ENCODE measurements at places on chromosomes 2 and 18.
A peak's percentile ranks its signal among the peaks of the same experiment; 100 is the strongest.

GRCh38 chr2:3443506-3444084 is 64.1 kb downstream of the TRAPPC12 start:
- no peak for DNase-seq

- DNase-seq = no peak
Measured at GRCh38 chr2:30631051-30631671, 176.1 kb downstream of the CAPN13 start.

DNA sequence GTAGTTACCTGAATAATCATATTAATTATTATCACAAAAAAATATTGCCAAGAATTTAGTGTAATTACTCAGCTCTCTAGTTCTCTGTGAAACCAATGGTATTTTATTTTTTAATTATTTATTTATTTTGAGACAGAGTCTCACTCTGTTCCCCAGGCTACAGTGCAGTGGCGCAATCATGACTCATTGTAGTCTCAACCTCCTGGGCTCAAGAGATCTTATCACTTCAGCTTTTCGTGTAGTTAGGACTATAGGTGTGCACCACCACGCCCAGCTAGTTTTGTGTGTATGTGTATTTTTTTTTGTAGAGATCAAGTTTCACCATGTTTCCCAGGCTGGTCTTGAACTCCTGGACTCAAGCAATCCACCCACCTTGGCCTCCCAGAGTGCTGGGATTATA is 440.4 kb upstream of the CDH20 start:
- DNase-seq = peak; percentile 0

- no peak for DNase-seq
Measured at GRCh38 chr18:48136827-48137373, 206.4 kb upstream of the SMAD2 start.

DNA sequence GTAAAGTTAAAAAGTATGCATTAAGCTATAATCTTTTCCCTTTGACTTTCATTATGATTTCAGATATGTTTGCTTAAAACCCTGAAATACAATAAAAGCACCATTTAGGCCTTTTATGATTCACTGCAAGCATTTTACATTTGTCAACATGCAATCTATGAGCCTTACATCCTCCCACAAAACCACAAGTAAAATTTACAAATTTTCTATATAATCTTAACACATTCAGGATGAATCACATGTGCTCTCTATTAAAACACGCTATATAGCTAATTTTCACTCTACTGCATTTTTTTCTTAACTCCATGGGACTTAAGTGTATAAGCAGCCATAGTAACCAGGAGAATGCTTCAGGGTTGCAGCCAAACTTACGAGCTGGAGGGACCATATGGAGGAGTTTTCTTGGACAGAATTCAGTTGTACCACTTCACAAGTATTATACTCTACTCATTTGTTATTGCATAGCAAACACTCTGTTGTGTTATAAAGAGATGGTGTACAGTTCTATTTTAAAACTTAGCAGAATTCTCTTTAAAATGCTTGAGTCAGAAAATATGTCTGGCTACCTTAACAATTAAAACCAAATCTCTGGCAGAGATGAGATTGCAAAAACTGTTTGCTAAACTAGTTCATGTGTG is 293.2 kb downstream of the ALK start:
- DNase-seq = no peak

DNA sequence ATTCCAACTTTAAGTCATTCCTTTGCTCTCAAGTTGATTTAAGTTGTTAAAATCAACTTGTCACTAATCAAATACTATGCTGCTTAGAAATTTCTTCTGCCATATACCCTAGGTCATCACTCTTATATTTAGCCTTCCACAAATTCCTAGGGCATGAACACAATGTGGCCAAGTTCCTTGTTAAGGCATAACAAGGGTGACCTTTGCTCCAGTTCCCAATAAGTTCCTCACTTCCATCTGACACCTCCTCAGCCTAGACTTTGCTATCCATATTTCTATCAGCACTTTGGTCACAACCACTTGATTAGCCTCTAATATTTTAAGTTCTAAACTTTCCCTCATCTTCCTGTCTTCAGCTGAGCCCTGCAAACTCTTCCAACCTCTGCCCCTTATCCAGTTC is 9.9 kb upstream of the TMEM37 start:
- no peak for DNase-seq

DNA sequence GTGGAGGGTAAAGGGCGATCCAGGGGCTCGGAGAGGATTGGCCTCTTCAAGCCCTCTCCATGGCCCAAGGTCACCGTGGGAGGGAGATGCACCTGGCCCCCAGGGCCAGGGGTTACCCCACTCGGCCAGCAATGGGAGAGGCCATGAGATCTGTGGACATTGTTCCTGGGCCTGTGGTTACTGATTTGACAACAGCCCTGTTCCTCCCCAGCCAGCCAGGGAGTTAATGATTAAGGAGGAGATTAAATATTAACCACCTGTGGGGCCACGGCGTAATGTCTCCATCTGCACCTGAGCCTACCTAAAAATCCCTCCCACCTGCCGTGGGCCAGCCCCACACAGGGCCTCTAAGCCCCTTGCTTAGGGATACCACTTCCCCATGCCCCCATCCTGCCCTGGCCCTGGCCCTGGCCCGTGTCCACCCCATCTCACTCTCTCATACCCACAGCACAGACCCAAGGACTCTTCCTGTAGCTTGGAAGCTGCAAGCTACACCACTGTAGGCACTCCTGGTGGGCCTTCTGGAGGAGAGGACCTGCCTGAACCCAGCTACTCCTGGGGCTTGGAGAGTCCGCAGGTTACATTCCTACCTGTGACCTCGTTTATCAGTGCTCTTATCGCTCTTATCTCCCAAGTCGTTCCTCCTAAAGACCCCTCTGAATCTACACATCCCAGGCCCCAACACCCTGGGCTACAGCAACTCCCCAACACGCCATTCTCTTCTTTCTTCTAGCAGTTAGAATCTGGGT is 32.1 kb downstream of the ZFP36L2 start:
- DNase-seq = no peak

DNA sequence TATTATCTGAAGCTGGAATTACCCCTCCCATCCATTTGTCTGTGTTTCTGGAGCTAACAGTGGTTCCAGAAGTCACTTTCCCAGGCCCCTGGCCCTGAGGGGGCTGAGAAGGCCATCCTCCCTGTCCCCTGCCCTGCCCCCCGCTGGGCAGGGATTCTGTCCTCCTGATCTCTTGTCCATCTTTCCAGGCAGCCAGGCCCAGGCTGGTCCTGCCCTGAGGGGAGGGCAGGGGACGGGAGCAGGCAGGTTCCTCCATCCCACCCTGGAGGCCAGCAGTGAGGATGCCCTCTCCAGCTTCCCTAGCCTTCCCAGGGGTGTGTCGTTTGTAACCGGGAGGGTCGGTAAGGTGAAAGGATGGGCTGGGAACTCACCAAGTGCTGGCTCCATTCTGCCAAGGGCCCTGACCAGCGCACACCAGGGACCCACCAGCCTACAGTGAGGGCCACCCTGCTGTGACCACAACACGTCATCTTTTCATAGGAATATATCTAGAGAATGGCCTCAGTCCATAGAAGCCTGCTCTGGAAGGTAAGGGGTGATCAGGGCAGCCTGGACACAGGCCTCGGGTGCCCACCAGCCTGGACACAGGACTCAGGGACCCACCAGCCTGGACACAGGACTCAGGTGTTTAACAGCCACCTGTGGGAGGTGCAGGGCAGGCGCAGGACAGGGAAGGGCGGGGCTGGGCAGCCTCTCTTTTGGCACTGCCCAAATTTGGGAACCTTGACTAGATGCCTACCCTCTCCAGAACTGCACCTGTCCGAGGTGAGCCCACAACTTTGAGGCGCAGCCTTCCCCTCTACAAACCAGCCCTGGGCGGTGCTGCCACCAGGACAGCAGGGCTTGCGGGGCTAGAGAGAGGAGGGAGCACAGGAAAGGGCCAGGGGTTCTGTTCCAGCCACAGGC is 35.8 kb upstream of the GPC1 start:
- DNase-seq = no peak

- no peak for DNase-seq
Measured at GRCh38 chr2:191831410-191831994, 15.4 kb downstream of the CAVIN2 start.

DNA sequence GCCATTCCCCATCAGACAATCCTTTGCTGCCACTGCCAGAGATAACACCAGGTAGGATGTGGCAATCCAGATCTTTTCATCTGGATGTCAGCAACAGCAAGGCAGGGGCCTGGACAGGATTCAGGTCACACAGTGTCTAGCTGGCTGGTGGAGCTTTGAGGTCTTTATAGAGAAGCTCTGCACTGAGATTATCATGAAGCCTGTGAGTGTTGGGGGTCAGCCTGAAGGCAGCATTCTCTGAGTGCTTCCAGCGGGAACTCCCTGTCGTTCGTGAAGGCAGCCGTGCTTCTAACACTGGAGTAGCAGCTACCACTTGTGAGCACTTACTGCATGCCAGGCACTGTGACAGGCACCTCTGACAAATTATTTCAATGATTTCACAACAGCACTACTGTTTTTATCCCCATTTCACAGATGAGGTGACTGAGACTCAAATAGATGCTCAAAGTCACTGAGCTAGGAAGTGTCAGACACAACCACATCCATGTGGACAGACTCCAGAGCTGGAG is 85.7 kb downstream of the SEMA4F start:
- DNase-seq = no peak

GRCh38 chr2:53739032-53739431 is 28.6 kb upstream of the CHAC2 start:
- DNase-seq = no peak

GRCh38 chr18:34659579-34660517 is 50.2 kb upstream of the DTNA start:
- DNase-seq = peak; percentile 79

GRCh38 chr2:121288454-121289231 is 3.6 kb upstream of the TFCP2L1 start:
- DNase-seq = no peak

DNA sequence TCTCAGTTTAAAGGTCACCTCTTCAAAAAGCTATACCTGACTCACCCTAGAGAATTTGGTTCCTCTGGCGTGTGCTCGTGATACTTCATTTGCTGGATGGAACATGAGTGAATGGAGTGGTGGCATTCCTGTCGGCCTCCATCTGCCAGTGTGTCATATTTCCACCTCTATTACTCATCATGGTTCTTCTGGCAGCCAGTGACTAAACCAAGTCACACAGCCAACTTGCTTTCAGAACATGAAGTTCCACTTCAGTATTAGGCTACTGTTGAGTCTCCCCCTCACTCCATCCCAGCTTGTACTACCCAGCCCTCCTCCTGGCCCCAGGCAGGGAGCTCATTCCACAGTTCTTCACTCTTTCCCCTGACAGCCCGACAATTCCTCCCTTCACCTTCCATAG is 169.8 kb downstream of the MREG start:
- DNase-seq = peak; percentile 9

GRCh38 chr18:76565238-76566173 is 70.5 kb upstream of the ZNF516 start:
- peak; percentile 11 for DNase-seq

GRCh38 chr2:231393149-231394131 is 2.1 kb upstream of the B3GNT7 start:
- no peak for DNase-seq

DNA sequence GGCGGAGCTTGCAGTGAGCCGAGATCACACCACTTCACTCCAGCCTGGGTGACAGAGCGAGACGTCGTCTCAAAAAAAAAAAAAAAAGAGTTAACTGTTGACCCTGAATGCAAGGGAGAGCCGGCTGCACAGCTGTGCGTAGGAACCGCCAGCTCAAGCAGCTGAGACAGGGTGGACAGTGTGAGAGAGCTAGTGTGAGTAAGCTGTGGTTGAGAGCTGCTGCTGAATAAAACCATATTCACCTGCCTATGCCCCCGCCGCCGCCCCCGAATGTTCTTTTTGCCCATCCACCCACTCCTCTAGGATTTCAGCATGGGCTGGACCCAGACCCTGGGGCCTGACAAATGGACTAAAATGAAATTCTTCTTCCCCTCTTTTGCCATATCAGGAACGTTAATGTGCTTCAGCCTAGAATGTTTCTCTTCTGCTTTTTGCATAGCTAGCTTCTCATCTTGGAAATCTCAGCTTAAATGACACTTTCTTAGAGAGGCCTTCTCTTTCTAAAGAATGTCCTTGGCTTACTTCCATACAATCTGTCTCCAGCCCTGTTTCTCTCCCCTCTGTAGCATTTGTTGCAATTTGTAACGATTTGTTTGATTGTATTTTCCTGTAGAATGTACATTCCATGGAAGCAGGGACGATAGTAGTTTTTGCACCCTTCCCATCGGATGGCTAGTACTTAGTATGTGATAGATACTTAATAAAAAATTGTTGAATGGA is 142.7 kb downstream of the KLHL14 start:
- no peak for DNase-seq

DNA sequence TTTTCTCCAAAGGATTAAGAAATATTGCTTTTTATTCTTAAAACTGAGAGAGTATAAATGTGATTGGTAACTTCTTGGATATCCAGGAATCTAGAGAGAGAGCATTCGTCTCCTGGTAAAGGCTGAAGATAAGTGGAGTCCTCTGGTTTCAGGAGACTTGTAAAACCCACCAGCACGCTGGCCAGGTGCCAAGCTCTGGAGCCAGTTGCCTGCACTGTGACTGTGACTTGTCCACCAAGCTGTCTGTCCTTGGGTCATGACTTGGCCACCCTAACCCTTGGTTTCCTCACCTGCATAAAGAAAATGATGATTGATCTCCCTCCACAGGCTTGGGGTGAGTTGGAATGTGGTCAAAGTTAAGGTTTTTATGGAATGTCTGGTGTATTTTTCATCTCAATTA is 185.4 kb upstream of the NCKAP5 start:
- no peak for DNase-seq

DNA sequence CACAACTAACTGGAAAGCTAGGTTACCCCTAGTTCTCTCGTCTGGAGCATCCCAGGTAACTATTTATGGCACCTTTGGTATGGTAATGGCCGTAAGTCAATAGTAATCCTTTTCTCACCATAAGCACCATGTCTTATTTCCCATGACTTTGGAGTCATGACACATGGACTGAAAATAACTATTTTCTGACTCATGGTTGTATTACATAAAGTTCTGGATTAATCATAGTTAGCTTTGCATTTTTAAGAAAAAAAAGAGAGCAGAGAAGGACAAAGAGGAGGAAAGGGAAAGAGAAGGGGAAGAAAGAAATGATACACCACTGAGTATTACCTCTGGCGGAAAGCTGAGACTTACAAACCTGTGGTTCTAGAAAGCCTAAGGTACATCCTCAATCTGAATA is 99.3 kb downstream of the BIN1 start:
- no peak for DNase-seq

DNA sequence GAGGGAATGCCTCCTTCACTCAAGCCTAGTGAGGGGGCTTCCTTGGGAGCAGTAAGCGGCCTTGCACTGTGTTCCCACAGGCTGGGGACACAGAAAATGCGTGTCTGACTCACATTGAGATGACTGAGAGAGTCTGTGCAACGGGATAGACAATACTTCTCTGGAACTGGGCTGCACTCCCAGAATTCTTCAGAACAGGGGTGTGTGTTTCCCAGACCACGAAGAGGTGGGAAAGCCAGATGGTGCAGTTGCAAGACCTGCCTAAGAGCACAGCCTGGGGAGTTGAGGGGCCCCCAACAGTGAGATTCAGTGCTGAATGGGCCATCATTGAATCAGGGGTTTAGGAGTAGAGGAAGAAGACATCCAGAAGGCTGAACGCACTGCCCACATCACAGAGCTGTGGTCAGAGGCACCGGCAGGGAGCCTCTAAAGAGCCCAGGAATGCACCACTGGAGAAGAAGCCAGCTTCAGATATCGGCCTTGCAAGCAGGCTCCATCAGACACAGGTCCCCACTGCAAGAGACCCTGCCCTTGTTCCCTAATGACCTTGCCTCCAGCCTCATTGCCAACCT is 36.6 kb upstream of the MRPL19 start:
- no peak for DNase-seq

GRCh38 chr2:96158554-96158940 is 13.3 kb upstream of the DUSP2 start:
- no peak for DNase-seq

- DNase-seq = no peak
Measured at GRCh38 chr2:231197706-231198290, 633 bp upstream of the ARMC9 start.

Measured in T1000 (cell line).